ENCODE measurements at places on chromosomes 3 and 15.

DNA sequence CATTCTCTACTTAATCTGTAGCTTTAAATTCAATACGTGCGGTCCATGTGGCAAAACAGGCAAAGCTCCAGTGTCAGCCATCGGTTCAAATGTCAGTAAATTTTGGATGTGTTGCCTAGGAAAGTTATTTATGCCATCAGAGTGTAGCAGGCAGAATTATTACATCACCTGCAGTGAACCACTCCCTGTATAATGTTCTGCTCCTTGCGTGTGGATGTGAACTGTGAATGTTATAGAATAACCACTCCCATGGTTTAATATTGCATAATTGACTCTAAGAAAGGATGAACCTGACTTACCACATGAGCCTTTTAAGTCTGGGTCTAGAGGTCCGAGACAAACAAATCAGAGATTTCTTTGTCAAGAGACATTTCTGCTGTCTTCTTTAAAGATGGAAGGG is 145.5 kb downstream of the GOLIM4 start:
- no peak for DNase-seq

DNA sequence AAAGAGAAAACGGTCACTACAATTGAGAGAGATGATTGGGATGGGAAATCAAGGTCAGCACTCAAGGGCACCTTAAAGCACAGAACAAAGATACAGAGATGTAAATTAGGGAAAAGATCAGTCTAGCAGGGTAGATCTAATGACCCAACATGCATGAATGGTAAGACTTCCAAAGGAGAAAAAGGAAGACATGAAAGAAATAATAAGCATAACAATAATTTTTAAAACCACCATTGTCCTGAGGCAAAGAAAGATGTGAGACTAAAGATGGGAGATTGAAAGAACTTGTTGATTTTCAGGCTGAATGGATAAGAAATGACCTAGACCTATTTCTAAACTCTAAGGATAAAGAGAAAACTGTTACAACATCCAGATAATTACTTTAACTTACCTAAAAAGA is 34.8 kb upstream of the AMOTL2 start:
- DNase-seq: no peak

DNA sequence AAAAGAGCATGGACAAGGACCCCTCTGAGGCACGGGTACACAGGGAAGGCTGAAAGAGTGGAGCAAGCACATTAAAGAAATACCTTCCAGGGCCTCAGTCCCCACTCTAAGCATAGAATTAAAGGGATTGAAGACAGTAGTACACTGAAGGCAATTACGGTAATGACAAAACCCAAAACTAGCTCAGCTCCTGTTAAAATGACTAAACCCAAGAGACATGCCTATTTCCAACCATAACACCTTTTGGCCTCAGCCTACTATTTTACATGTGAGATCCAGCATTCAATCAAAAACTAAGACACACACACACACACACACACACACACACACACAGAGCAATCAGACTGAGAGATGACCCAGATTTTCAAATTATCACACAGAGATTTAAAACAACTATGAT is 19.8 kb downstream of the MAP4 start:
- DNase-seq: no peak

DNA sequence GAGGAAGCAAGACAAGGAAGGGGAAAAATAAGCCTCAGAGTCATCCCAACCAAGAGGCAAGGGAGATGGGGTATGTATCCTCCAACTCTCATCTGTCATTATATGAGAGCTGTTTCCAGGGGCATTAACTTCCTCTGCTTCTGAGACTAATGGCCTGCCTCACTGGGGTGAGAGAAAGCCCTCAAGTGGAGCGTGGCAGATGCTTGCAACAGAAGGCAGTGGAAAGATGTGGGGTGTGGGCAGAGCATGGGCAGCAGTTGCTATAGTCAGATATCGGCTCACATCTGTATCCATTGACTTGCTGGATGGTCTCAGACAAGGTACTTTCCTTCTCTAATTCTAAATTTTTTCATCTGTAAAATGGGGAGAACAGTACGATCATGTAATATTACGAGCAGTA is 81.7 kb upstream of the PLCL2 start:
- no peak for DNase-seq

DNA sequence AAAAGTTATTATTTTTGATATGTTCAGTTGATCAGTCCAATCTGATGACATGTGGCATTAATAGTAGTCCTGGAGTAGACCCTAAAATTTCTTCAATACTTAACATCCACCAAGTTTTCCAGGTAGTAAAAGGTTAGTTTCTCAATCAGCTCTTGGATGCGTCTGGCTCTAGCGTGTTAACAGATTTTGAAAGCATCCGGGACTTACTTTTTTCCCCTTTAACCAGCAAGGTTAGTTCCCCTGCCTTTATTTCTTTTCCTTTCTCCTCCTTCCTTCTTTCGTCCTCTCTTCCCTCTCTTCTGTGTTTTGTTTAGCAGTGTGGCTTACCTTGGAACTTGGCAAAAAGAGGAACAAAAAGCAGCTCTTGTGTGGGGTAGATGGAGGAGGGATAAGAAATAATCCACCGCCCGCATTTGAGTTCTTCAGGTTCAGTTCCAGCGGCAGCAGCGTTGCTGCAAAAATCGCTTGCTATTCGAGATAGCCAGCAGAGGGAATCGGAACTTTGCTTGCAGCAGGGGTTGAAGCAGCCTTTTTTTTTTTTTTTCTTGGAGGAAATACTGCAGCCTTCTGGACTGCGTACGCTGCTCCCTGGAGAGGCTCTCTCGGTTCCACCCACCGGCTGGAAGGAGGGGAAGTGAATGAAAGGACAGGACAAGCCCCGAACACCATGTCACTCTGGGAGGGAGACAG is at the start of gene RBMS3:
RBMS3 (plus strand) TSS at position 668 of the 690 bp plus-strand sequence.
- DNase-seq: no peak

- no peak for DNase-seq
Observed at GRCh38 chr3:161420746-161421145, 49.4 kb upstream of the SPTSSB start.

DNA sequence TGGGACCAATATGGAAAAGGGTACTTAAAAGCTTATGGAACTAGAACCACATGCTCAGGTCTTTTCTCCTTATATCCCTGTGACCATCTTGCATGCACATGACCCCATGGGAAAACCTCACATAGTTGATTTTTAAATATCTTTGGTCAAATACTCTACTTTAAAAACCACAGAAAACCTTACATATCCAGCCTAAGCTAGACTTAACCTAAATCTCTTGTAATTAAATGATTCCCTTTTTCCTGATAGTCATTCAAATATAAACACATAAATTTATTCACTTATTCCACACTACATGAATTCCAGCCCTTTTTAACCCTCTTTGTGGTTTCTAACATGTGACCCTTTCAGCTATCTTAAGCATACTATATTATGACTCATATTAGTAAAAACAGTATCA is 46.8 kb downstream of the DNAJC13 start:
- DNase-seq: no peak
